ENCODE measurements at places on chromosomes 6 and 20. TPM values are rescaled to one million over a fixed set of nuclear protein-coding genes. Genes with fewer than 3 reads are reported as not detected.

KCTD20 gene
- total RNA-seq = 15.5 TPM

CDSN gene
- total RNA-seq = 0.08 TPM

DNA sequence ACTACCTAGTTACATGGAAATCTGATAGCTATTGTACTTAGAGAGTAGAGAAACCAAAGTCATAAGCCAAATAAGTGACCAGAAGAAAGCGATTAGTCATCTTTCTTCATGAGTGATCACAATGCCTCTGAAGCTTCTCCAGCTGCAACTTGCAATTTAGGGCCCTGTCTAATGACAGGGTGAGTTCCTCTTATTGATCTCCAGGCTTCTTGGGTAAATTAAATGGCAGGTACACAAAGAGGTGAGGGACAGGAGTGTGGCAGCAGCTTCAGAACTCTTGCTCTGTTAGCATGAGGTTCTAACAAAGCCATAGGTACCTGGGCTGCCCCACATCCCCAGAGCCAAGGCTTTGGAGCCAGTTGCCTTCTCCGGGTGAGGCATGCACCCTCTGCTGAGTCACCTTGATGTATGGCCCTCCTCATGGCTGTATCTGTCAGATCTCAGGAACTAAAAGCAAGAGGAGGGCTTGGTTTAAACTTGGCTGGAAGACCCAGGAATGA, 60.8 kb downstream of the PRDM1 start:
- no peak for DNase-seq

BANF2 gene
- total RNA-seq = not detected

DNA sequence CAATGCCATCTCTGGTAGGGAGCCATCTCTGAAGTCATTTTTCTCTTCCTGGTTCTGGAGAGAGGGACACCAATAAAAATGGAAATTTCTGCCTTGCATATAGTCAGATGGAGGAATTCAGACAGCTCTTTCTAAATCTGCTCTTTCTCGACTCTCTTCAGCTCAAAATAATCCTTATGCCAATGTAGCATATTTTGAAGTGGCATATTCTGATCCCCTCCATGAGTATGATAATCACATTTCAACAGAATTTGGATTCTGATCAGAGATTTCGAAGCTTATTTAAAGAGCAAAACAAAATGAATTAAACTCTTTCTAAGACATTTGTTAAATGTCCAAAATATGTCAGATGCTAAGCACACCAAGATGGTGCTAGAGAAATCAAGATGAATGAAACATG, 267.1 kb upstream of the BTBD3 start:
- DNase-seq = no peak

DNA sequence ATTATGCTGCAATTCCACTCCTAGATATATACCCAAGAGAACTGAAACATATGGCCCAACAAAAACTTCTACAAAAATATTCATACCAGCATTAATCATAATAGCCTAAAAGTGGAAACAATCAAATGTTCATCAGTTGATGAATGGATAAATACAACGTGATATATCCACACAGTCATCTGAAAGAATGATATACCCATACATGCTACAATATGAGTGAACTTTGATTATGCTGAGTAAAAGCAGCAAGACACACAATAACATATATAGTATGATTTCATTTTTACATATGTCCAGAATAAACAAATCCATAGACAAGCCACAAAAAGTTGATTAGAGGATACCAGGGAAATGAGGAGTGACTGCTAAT, 30.7 kb downstream of the CDK19 start:
- no peak for DNase-seq

DNA sequence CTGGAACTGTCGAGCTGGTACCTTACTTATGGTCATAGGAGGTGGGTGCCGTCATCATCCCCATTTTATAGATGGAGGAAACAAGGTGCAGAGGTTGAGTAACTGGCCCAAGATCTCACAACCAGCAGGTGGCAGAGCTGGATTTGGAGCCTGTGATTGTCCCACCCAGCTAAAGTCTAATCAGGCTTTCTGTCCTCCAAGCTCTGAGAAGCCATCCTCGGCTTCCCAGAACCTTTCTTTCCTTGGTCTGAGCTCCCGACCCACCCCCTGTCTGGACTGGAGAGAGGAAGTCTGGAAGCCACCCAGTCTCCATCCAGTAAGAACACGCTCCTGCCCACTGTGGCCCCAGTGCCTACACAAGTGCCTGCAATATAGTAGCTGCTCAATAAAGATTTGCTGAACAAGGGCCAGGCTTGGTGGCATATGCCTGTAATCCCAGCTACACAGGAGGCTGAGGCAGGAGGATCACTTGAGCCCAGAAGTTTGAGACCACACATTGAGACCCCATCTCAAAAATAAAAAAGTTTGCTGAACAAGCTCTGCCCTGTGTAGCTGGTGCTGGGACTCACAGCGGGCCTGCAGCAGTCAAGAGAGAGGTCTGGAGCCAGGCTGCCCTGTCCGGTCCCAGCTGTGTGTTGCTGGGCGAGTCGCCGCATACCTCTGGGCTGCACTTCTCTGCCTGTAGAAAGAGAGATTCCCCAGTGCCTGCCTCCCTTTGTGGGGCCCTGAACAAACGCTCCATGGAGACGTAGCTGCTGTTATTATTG, 32.5 kb upstream of the DLGAP4 start:
- peak; percentile 78 for DNase-seq

DNA sequence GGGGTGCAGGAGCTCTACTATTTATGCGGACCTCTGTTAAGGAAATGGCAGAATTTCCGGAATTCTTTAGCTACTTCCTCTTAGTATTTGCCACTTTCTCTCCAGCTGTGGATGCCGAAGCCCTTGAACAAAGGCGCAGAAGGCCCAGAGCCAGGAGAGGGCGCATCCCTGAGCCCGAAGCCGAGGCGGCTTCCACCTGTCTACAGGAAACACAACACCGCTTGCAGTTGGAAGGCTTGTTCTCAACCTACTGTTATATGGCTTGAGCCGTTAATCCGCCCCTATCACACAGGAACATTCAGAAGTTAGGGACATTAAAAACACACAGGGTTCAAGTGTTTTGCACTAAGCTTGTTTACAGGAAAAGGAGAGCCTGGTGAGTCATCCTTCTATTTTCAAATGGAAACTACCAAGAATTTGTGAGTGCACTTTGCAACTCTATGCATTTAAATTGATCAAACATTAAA, 417.1 kb downstream of the BCKDHB start:
- DNase-seq = peak; percentile 25

CFAP206 gene
- total RNA-seq = not detected

C20orf141 gene
- total RNA-seq = not detected

- DNase-seq = no peak
These were observed 63.2 kb downstream of the SESN1 start for GRCh38 chr6:109031416-109031815.

DNA sequence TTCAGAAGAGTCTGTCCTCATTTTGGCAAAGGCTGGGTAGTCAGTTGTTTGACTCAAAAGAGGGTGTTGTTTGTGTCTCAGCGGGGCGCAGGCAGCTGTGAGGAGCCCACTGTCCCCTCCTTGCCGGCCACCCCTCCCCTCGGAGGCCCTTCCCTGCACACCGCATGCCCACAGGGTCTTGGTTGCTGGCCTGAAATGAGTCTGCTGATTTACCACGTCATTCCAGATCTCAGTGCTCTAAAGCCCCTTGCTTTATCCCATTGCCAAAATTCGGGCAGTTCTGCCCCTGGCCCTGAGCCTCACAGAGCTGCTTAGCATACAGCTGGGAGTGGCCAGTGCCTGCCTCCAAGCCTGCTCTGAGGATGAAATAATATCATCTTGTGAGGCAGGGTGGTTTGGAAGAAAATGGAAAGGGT, 220.7 kb downstream of the UST start:
- DNase-seq = no peak

DNA sequence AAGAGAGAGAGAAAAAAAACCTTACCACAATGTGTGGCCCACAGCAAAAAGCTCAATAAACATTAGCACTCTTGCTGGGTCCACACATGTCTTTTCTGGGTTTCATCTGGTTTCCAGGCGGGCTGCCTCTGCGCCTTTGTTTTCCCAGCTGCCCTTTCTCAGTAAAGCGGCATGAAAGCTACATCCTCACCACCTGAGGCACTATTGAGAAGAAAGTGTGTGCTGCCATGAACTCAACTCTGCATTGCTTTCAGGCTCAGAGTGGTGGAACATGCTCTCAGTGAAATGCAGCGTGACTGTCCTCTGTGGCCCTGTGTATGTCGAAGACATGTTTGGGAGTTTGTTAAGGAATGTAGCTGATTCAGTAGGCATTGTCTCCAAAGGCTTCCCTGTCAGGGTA, 102.3 kb downstream of the LYRM2 start:
- DNase-seq = no peak

DNA sequence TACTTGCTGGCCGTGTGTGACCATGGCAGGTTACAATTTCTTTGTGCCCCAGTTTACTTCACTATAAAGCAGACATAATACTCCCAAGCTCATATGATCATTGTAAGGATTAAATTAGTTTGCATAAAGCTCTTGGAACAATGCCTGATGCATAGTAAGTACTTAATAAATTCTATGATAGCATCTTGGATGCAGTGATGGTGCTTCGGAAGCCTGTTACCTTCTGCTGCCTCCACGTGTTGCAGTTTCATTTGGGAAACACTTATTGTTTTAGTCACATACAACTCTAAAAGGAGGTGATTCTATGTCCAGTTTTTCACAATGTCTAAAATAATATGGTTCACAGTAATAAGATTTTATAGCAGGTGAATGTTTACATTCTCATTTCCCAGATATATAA, 343.9 kb downstream of the NRN1 start:
- no peak for DNase-seq

DNA sequence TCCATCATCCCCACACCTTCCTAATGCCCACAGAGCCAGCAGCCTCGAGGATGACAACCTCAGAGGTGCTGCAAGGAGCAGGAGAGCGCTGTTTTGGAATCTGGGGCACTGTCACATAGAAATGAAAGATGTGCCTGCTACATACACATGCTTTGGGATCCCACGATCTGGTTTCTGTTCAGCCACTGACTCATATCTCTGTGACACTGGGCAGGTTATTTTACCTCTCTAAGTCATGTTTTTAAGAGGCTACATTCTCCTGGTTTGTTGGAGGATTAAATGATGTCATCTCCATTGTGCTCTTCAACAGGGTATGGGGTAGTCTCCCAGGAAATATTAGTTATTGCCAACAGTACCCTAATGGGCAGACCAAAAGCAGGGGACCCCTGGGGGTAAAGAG, 32.6 kb upstream of the TAB2 start:
- DNase-seq = no peak

GRCh38 chr6:108677894-108678293, 117.2 kb downstream of the FOXO3 start:
- DNase-seq = no peak

DNA sequence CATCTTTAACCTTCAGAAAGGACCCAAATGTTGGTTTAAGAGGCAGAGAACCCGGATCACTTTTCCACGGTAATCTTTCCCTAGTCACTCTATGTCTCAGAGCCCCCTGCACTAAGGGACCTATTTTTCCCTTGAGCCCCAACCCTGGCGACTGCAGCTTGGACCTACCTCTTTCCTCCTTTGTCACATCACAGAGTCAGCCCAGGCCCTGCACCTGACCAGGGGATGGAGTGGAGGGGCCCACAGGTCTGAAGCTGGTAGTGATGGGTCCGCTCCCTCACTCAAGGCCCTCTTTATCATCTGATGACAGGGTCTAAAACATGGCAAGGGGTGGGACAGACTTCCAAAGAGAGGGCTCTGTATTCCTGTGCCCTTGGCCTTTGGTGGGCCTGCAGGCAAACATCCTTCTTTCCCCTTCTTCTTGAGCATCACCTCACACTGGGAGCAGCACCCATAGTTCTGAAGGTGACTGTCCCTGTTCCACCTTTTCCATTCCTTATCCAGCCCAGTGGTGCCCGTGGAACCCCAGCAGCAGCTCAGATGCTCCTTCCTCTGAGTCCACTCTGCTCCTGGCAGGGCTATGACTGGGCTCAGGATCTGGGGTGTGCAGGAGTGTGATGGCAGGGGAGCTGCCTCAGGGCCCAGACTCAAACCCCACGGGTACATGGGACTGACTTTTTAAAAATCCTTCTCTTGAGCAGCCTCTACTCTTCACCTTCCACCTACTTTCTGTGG, 6.3 kb downstream of the RAET1L start:
- DNase-seq = no peak

- DNase-seq = no peak
These were observed 141.8 kb upstream of the TENT5A start for GRCh38 chr6:81894306-81894705.

DNA sequence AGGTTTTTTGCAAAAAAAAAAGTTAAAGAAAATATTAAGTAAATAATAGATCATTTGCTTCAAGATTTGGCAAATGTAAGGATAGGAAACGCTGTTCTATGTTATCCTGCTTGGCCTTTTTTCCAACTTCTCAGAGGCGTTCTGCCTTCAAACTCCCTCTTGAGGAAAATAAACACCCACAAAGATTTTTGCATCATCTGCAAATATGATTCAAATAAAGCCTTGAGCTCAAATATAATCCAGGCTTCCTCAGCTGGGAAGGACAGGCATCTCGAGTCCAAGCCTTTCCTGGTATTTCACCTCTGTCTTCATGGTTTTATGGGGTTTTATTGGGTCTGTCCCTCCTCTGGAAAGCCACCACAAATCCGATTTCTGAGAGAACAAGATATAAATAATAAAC, 67.7 kb upstream of the PTPN1 start:
- no peak for DNase-seq

RBM24 gene
- not detected for total RNA-seq

GRCh38 chr20:48761023-48761785, 66.6 kb downstream of the PREX1 start:
- DNase-seq = no peak

LY6G6D gene
- not detected for total RNA-seq

- no peak for DNase-seq
These were observed 331.8 kb downstream of the PRL start for GRCh38 chr6:21965016-21965415.

GRCh38 chr6:30741063-30741779, 1.3 kb downstream of the FLOT1 start:
- DNase-seq = no peak

- no peak for DNase-seq
These were observed 75.1 kb downstream of the IRAK1BP1 start for GRCh38 chr6:78942446-78942845.

DNA sequence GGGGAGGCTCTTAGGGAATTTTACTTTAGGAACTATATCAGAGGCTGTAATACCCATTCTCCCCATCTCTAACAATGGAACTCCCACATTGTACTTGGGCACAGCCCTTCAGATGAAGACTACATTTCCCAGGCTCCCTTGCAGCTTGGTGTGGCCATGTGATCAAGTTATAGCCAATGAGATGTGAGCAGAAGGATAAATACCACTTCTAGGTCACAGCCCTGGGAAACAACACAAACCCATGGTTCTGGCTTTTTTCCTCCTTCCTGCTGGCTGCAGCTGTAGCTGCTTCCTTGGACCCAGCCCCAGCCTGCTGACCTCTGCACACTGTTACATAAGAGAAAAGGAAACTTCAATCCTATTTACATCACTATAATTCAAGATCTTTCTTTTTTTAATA, 445.9 kb upstream of the JARID2 start:
- peak; percentile 77 for DNase-seq

All from HT-29 (cell line).